ENCODE measurements at places on chromosomes 6 and 20. TPM values are rescaled to one million over a fixed set of nuclear protein-coding genes. Genes with fewer than 3 reads are reported as not detected.

Gene GGTLC1
- total RNA-seq = not detected

Gene LRFN2
- not detected for total RNA-seq

Gene RMND1
- 19.6 TPM for total RNA-seq

Gene LY6G6D
- not detected for total RNA-seq

Gene SLC44A4
- total RNA-seq = not detected

Gene TCP11
- total RNA-seq = 0.39 TPM

All from cardiac ventricle fibroblast (primary cell).